Muscle of arm (tissue), 14 donors: ENCODE measurements at places on chromosomes 7 and 10. TPM values are rescaled to one million over a fixed set of nuclear protein-coding genes. Genes with fewer than 3 reads are reported as not detected.

The EBLN1 gene
- not detected for polyA plus RNA-seq

GRCh38 chr7:75830978-75831377 is 17.4 kb upstream of the CCL24 start:
- no peak for DNase-seq

DNA sequence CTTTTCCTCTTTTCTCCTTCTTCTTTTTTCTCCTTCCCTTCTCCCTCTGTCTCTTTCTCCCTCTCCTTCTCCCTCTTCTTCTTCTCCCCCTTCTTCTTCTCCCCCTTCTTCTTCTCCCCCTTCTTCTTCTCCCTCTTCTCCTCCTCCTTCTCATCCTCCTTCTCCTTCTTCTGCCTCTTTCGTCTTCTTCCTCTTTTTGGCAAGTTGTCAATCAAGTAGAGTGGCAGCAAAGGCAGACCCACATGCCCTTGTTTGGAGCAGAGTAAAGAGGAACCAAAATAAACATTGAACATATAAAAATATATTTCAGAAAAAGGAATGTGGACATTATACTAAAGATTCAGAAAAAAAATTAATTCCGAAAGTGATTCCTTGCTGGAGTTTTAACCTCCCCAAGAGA is 59.6 kb upstream of the ZNF33B start:
- DNase-seq = no peak

DNA sequence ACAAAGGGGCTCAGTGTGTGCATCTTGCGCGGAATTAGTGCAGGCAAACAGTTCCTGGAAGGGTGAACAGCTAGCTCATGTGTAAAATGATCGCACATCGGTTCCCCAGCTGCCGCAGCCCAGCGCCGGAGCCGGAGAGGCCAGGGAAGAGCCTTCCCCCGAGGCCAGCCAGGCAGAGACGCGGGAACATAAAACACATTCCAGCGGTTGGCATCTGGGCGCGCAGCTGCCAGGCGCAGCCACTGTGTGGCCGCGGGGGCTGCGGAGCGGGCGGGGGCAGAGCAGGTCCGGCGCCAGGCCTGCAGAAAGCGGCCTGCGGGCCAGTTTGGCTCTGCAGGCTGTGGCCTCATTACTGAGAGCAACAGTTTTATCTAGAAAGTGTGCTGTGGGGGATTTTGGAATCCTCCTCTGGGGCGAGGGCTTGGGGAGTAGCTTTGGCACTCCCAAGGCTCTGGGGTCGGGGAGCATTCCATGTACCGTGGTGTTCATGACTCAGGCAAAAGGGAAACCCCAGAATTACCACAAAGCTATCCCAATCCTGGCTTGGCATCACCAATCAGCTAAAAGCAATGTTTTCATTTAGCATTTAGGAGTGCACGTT is 74.3 kb downstream of the SAMD9 start:
- DNase-seq = peak; percentile 59

The RBM20 gene
- polyA plus RNA-seq = 6.1 TPM

- DNase-seq = peak; percentile 55
Measured at GRCh38 chr10:127977357-127978009, 70.6 kb downstream of the PTPRE start.

The KNDC1 gene
- polyA plus RNA-seq = 5.5 TPM

The IGFBP1 gene
- 1.1 TPM for polyA plus RNA-seq

The ZCCHC24 gene
- polyA plus RNA-seq = 48.3 TPM

The CTBP2 gene
- polyA plus RNA-seq = 37.1 TPM

DNA sequence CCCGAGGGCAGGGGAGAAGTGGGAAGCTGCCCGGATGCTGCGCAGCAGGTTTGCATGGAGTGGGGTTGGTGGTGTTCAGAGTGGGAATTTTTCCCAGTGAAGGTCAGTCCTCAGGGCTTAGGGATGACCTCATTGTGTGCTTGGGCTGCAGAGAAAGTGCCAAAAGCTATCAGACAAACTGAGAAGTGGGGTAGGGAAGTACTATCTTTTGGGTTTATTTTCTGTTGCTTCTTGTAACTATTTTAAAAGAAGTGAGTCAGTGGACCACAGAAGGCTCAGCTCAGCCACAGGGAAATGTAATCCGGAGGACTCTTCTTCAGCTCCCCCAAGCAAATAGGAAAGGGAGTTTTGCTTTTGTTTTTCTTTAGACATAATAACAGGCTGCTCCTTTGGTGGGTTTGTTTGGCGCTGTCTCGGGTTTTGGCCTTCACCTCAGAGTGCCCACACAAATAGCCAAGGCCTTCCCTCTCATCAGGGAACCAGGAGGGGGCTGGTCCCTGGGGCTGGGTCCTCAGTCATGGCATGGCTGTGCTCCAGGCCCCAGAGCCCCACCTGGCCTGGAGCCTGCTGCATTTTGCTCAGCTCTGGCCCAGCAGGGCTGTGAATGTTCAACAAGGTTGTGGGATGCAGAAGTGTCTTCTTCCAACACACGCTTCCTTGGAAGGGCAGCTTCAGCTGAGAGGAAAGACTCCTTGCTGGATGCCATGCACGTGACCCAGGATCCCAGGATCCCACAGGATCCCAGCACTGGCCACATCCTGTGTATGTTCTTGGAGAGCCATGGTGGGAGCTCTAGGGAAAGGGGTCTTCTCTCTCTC is 5.4 kb upstream of the FAM170B start:
- no peak for DNase-seq

DNA sequence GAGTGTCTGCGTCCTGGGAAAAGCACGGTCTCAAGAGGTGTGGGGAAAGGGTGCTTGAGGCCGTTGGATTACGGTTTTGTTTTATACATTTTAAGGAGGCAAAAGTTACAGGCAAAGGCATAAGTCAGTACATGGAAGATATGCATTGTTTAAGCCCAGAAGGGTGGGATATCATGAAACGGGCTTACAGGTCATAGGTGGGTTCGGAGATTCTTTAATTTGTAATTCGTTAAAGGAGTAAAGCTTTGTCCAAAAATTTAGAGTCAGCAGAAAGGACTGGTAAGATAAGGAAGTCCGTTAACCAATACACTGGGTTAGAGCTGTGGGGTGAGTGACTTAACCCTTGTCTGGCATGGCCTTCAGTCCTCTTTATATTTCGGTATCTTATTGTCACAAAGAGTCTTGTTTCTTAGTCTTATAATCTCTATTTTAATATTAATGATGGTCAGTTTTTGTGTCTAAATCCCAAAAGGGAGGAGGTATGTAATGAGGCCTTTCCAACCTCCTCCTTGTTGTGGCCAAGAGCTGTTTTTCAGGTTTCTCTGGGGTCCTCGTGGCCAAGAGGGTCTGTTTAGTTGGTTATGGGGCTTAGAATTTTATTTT is 12.7 kb downstream of the TSPAN14 start:
- no peak for DNase-seq

- DNase-seq = no peak
Measured at GRCh38 chr7:75879771-75880184, 944 bp downstream of the RHBDD2 start.

DNA sequence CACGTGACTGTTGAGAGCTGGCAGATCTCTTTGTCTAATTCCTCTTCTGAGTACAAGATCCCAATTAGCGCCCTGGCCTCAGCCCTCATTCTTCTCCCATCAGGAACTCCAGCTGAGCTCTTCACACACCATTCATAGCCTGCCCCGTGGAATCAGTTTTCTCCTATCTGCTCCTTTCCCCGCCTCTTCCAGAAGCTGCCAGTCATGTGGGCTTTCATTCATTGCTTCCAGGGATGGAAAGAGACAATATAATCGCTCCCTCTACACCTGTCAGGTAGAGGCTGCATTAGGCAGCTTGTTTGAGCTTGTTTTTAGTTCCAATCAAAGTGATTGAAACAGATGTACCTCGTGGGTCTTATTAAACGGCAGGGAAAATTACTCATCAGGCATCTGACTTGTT is 515.8 kb downstream of the TYW1 start:
- no peak for DNase-seq

GRCh38 chr10:28620251-28620650 is 57.1 kb upstream of the BAMBI start:
- no peak for DNase-seq

The STK31 gene
- 0.85 TPM for polyA plus RNA-seq

DNA sequence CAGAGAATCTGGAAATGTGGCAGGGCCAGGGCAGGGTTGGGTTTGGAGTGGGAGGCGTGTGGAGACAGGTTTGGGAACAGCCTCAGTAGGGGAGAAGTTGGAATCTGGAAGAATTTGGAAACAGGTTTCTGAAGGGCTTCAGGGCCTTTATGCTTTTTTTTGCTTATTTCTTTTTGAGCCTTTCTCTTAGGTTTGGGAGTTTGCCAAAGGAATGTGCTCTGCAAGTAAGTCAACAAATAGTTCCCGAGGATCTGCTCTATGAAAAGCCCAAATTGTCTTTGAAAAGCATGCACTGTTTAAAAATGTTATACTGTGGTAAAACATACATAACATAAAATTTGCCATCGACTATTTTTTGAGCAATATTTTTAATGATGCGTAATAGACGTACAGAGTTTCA is 86.7 kb upstream of the ADRB1 start:
- DNase-seq = peak; percentile 7

The GHRHR gene
- polyA plus RNA-seq = 0.92 TPM

The MEOX2 gene
- polyA plus RNA-seq = not detected

The C7orf33 gene
- polyA plus RNA-seq = 0.48 TPM

The C10orf62 gene
- polyA plus RNA-seq = not detected

The MSS51 gene
- polyA plus RNA-seq = 43.2 TPM

GRCh38 chr10:102157224-102157623 is 5.0 kb downstream of the NOLC1 start:
- DNase-seq = no peak

The DENND2A gene
- 76.7 TPM for polyA plus RNA-seq

DNA sequence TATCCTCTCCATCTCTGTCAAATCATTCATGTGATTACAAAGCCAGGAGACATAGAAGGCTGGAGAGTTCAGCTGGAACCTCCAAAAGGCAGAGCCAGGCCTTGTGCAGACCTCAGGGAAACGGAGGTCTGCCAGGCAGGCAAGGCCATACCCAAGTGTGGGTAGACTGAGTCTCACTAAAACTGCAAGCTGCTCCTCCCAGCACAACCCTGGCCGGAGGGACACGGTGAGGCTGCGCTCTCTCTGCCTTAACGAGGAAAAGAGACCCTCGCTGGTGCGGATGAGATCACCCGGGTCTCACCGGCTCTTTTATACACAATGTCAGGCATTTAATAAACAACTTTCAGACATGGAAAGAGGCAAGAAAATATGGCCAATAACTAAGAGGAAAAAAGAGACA is 66.1 kb upstream of the INPP5A start:
- no peak for DNase-seq

DNA sequence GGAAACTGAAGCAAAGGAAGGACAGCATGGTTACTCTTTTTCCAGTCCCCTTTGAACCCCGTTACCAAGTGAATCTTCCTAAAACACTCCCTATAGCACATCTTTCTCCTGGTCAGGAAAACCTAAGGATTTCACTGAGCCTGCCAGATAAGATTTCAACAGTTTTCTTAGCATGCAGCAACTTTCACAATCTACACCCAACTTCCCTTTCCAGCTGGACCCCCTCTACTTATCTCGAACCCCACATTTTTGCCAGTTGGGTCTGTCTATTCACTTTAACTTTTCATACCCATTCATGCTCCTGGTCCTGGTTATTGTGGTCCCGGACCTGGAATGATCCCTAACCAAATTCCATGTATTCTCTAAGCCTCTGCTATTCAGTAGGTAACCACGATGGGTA is 14.9 kb upstream of the CPVL start:
- DNase-seq = no peak

DNA sequence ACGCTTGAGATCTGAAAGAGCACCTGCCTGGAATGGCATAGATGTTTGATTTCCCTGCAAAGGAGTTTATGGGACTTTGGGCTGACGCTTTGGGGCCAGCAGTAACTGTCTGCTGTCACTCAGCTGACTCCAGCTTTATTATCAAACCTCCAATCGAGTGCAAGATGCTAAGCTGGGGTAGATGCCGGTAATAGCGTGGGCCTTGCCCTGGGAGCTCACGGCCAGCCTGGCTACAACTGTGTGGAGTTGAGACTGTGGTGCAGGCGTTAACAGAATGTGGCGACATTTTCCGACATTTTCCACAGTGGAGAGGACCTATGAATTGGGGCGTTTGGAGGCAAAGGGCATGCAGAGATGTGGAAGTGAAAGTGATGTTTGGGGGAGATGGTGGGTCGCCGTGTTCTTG is 1.3 kb downstream of the CHST12 start:
- no peak for DNase-seq

- DNase-seq = no peak
Measured at GRCh38 chr10:29734962-29735627, 100.3 kb upstream of the SVIL start.

DNA sequence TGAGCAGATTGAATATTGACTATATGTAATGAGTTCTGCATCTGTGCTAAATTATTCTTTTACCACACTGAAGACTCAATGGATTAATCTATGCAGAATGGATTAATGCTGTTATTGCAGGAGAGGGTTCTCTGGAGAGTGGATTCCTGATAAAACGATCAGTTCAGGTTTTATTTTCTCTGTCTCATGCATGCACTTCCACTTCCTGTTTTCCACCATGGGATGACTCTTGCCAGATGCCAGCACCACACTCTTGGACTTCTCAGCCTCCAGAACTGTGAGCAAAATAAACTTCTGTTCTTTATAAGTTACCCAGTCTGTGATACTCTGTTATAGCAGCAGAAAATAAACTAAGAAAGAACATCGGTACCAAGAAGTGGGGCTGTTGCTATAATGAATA is 207.5 kb downstream of the KCND2 start:
- no peak for DNase-seq

DNA sequence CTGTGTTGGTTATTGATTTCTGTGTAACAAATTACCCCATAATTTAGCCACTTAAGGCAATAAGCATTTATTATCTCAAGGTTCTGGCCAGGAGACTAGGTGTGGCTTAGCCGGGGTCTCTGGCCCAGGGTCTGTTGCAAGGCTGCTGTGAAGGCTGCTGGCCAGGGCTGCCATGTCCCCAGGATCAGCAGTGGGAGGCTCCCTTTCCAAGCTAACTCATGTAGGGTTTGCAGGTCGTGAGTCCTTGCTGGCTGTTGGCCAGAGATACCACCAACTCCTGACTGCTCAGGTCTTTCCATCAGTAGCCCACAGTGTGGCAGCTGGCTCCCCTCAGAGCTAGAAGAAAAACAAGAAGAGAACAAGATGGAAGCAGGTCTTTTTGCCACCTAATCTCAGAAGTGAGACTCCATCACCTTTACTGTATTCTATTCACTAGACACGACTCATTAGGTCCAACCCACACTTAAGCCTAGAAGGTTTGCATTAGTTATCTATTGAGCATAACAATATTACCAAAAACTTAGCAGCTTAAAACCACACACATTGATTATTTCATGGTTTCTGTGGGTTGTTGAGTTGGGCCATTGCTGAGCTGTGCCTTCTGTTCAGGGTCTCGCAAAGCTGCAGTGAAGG is 185.6 kb downstream of the PFKFB3 start:
- no peak for DNase-seq

- no peak for DNase-seq
Measured at GRCh38 chr10:43287056-43288007, 20.5 kb upstream of the RASGEF1A start.

GRCh38 chr10:88617772-88618300 is 31.3 kb downstream of the LIPJ start:
- DNase-seq = no peak

GRCh38 chr7:28405662-28406061 is 6.7 kb upstream of the CREB5 start:
- no peak for DNase-seq

The ATOH7 gene
- polyA plus RNA-seq = not detected

- DNase-seq = no peak
Measured at GRCh38 chr7:135768064-135768463, 19.5 kb upstream of the FAM180A start.

GRCh38 chr10:116960066-116960776 is 44.8 kb downstream of the SHTN1 start:
- DNase-seq = no peak
